ENCODE measurements at places on chromosomes 4 and X.

GRCh38 chrX:1351981-1352714, 15.6 kb downstream of the IL3RA start:
- DNase-seq: no peak

GRCh38 chrX:44705817-44706551, 137.8 kb upstream of the DUSP21 start:
- DNase-seq: no peak

GRCh38 chrX:154019061-154019621, 561 bp downstream of the IRAK1 start:
- no peak for DNase-seq

DNA sequence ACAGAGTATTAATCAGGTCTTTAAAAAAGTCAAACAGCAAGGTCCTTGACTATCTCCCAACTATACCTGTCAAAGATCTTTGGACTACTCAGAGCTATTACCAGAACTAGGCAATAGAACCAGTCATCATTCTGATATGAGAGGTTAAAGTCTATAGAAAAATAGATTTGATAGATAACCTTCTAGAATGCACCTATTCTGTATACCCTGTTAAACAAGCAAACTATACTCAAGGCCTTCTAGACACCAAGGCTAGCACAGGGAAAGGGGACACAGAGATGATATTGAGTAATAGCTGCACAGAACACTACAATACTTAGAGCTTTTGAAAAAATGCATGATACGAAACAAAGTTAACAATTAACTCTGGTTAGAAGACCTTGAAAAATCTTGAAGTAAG, 149.5 kb downstream of the NR3C2 start:
- DNase-seq: no peak

DNA sequence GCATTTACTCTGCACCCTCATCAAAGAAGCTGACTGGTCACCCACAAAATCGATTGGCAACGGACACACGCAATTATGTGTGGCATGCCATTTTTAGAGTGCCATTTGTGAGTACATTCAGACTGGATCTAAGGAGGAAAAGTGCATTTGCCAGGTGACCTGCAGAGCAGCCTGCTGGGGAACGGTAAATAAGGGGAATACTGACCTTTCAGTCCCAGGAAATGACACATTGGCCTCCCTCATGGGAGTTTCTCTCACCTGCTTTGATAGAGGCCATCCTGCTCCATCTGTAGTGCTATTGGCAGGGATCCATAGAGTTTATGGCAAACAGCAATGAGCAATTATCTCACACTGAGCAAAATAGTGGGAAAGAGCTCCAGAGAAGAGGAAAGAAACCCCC, 127.8 kb downstream of the DDX53 start:
- no peak for DNase-seq

- DNase-seq: no peak
Measured at GRCh38 chr4:168707205-168707604, 210.4 kb downstream of the PALLD start.

DNA sequence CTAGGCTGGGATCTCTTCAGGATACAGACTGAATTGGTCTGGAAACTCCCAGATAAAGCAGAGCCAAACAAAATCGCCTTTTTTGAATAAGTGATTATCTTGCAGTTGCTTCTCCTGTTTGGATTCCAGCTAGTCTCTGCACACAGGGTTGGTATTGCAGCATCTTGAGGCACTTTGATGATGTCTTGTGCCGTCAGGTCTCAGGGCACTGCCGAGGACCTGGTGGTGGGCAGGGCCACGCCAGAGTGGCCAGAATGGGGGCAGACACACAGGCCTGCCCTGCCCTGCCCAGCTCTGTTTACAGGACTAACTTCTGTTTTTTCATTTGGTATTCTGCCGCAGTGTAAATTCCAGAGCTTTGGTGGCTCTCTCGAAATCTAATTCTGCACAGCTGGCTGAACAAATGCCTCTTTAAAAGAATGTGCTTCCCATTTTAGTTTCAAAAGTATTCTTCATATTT, 276.1 kb downstream of the NR3C2 start:
- no peak for DNase-seq

GRCh38 chrX:53317365-53318069, 36.1 kb upstream of the IQSEC2 start:
- peak; percentile 40 for DNase-seq

GRCh38 chrX:22325096-22325495, 52.4 kb downstream of the CBLL2 start:
- no peak for DNase-seq

- DNase-seq: no peak
Measured at GRCh38 chrX:136762820-136763452, 17.8 kb downstream of the ARHGEF6 start.

DNA sequence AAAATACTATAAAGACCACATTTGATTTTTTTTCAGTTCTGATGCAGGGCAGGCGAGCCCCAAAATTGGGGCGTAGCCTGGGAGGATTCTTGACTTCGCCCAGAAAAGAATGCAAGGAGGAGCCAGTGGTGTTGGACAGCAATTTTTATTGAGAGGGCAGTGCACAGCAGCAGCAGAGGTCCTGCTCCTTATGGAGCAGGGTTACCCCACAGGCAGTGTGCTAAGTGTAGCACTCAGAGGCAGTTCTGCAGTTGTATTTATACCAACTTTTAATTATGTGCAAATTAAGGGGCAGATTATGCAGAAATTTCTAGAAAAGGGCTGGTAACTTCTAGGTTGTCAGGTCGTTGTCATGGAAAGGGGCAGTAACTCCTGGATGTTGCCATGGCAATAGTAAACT, 69.9 kb downstream of the GASK1B start:
- no peak for DNase-seq

- no peak for DNase-seq
Measured at GRCh38 chr4:113071274-113071673, 21.8 kb downstream of the ANK2 start.

DNA sequence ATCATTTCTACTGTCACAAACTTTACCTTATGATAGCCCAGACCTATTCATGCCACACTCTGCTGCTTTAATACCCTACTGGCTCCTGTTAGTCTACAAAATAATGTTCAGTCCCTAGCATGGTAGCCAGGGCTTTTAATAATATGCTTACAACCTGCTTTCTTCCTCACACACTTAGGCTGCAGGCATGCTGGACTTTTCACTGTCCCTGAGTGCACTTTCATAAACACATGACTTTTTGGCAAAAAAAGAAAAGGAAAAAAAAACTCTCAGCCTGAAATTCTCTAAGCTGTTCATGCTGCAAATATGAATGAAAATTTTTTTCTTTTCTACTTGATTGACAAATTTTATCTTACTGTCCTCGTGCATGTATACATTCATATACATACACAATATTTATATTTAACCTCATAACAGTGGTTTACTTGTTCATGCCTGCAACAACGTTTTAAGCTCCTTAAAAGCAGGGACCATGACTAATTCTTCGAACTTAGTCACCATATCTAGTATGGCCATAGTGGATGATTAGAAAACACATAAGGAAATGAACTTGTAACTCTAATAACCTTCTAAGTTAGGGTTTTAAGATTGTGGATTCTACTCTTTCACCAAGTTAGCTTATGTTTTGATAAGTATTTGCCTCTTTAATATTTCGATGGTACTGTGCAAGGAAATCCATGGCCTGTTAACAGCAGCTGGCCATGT, 229.5 kb downstream of the SPCS3 start:
- DNase-seq: no peak

- DNase-seq: no peak
Measured at GRCh38 chrX:9581771-9582385, 117.0 kb downstream of the TBL1X start.

DNA sequence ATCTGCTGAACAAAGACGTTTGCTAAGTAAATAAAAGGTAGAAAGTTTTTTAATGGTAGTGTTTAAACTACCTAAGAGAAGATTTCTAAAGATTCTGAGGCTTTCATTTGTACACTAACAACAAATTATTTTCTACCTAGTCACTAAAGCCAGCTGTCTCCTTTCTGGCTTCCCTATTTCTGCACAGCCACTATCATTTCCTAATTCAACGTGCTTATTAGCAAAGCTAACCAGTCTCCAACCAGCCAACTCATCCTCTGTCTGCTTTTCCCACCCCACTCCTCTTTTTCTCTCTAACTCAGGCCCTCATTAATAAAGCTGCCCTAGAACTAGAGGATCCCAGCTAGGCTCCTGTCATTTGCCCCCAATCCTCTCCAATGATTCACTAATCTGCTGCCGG, 118.2 kb downstream of the ZNF827 start:
- no peak for DNase-seq

DNA sequence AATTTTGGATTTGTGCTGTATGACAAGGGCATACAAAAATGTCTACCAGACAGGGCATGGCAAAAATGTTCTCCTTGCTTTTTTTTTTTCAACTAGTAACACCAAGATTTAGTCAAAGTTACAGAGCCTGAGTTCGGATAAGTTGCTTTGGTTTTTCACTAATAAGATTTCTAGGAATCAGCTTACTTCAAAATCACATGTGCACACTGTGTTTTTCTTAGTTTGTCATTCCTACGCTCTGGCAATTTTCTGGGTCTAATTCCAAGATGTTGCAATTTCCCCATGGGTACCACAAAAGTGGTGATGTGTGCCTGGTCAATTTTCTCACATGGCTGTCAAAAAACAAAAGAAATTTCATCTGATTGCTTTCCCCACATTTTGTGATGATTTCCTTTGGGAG, 6.3 kb downstream of the C1QTNF7 start:
- no peak for DNase-seq

DNA sequence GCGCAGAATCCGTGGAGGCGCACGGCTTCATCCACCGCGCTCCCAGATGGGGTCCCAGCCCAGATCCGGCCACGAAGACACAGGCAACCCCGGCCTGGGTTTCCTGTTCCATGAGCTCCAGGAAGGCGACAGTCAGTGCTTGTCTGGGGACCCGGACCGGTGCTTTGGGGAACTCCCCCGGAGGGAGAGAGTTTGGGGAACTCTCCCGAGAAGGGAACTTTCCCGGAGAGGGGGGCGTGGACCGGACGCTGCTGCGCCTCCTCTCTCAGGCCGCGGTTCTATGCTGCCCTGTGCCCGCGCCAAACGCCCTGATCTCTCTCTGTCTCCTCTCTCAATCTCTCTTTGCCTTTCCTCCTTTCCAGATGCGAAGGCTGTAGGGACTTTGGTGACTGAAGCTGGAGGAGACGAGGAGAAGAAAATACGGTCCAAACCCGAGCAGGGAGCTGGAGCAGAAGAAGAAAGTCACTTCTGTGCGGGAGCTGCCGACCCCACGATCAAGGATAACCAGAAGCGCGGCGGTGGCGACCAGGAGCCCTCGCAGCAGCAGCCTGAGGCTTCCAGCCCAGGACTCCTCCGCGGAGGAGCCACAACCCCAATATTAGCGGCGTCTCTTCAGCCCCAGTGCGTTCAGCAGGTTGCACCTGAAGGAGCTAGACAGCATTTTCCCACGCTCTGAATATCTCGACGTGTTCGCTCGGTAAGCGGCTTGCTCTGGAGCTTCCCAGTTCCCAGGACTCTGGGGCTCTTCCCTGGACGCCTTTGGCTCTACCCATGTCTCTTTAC, 47.6 kb upstream of the NKAP start:
- no peak for DNase-seq

DNA sequence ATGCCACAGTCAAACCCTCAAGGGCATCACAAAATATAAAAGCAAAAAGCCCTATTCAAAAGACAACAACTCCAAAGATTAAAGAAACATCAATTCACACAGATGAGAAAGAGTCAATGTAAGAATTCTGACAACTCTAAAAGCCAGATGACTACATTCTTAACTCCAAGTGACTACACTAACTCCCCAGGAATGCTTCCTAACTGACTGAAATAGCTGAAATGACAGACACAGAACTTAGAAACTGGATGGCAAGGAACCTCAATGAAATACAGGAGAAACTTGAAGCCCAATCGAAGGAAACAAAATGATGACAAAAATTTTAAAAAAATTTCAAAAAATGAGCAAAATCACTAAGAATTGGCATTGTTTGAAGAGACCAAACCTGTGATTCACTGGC, 1047.6 kb upstream of the PCDH10 start:
- DNase-seq: no peak

- DNase-seq: no peak
Measured at GRCh38 chr4:40434126-40434687, 99.1 kb downstream of the CHRNA9 start.

- no peak for DNase-seq
Measured at GRCh38 chrX:51608126-51608525, 10.6 kb downstream of the CENPVL3 start.

GRCh38 chr4:62495032-62495431, 1294.9 kb downstream of the ADGRL3 start:
- DNase-seq: no peak

GRCh38 chrX:78066110-78066509, 37.9 kb upstream of the PGK1 start:
- no peak for DNase-seq

Data from stimulated activated CD8-positive, alpha-beta memory T cell treated with anti-CD3 and anti-CD28 coated beads, Interleukin-15, amount 100 ng/mL, for 1 hour (primary cell).